ENCODE measurements at places on chromosomes 1 and 21.

DNA sequence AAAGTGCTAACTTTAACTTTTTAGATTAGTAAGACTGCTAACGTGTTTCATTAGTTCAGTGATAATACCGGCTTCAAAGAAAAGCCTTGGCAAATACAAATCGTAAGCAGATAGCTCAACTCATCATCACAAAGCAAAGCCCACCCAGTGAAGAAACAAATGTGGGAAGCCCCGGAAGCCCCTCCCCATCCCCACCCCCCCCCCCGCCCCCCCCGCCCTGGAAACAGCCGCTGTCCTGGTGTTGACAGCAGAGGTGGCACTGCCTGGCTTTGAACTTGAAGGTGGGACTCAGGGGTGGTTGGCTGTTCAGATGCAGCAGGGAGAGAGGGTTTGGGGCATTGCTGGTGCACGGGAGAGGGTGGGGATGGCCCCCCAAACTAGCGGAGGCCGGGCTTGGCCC is 14.1 kb downstream of the PDXK start:
- DNase-seq, result no peak

- no peak for DNase-seq
These were observed 1357.7 kb downstream of the NCAM2 start for GRCh38 chr21:22355949-22356348.

GRCh38 chr1:172288581-172288980 is 131.9 kb upstream of the C1orf105 start:
- no peak for DNase-seq

DNA sequence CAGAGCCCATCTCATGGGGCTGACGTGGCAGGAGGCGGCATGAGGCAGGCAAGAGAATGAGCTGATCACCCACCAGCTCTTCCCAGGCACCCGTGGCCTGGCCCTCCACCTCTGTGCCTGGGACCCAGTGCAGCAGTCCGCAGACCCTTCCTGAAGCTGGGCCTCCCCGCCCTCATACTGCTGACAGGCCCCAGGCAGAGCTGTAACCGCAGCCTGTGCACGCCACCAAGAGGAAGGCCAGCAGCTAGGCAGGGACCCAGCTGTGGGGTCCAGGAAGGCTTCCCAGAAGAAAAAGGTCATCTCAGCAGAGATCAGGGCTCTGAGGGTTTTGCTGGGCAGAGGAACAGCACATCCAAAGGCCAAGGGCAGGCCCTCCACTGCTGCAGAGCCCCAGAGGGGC is 9.8 kb upstream of the MTFR1L start:
- no peak for DNase-seq

- DNase-seq, result no peak
These were observed 13.8 kb downstream of the CEP350 start for GRCh38 chr1:179968284-179968993.

GRCh38 chr21:44920694-44921604 is at the start of gene ITGB2:
ITGB2 (minus strand) TSS chr21:44920899; CDS start chr21:44910782, 10,117 bp downstream.
- DNase-seq, result no peak

DNA sequence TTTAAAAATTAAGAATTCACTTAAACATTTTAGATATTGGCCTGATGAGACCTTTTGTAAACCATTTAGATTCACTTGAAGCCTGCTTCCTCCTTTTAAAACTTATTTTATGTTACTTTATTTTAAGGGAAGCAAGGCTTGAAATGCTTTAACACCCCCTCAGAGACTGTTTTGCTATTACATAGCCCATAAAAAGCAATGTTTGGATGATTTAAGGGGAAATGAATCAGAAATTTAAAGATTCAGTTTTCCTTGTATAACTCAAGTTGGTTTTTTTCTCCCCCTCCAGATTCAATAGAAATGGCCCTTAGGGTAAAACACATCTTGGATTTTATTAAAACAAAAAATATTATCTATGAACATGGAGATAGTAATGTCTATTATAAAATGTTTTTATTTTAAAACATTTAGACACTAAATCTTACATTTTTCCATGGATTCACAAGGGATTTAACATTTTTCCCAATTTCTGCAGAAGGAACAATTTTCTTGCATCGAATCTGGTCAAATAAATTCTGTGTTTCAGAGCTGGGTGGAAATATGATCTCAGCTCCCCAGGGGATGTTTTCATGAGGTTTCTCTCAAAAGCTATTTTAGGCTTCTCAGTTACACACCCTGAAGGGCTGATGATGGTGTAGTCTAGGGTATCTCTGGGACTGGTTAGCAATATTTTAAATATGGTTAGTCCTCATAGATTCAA is 69.3 kb upstream of the WARS2 start:
- no peak for DNase-seq

DNA sequence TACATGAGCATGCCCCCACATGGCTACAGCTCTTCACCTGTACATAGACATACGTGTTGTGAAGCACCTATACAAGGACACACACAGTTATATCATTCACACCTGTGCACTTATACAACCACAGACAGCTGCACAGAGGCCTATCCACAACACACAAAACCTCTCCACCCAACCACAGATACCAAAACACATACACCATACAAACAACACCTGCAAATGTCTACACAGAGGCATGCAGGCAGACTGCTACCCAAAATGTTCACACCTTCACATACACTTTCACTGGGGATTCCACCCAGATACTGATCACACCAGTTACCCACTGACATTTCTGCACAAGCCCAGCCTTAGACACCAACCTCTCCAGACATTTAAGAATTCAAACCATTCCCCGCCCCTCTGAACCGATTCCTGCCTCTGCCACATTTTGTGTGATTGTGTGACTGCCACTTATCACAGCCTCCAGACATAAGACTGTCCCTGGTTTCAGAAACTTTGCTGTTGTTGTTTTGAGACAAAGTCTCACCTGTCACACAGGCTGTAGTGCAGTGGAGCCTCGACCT is 2.0 kb downstream of the C1orf232 start:
- DNase-seq, result no peak

- no peak for DNase-seq
These were observed at the start of gene PLEKHG5 for GRCh38 chr1:6491480-6491962. PLEKHG5 (minus strand) TSS chr1:6491667; CDS start chr1:6477571, 14,096 bp downstream.

DNA sequence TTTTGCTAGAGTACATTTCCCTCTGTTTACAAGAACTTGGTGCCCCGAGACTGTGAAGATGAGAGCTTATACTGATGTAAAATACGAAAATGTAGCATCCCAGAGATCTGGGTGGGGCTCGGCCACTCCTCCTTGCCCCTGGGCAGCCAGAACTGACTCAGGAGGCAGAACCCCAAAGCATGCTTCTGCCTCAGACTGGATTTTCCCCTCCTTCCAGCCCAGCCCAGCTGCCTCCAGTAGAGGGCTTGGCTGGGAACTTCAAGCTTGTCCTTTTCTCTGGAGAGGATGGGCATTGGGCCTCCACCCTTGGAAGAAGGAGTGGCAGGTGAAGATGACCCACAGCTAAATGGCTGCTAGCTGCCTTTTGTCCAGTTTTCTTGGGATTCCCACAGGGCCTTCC is 24.3 kb upstream of the BTG2 start:
- DNase-seq, result no peak

DNA sequence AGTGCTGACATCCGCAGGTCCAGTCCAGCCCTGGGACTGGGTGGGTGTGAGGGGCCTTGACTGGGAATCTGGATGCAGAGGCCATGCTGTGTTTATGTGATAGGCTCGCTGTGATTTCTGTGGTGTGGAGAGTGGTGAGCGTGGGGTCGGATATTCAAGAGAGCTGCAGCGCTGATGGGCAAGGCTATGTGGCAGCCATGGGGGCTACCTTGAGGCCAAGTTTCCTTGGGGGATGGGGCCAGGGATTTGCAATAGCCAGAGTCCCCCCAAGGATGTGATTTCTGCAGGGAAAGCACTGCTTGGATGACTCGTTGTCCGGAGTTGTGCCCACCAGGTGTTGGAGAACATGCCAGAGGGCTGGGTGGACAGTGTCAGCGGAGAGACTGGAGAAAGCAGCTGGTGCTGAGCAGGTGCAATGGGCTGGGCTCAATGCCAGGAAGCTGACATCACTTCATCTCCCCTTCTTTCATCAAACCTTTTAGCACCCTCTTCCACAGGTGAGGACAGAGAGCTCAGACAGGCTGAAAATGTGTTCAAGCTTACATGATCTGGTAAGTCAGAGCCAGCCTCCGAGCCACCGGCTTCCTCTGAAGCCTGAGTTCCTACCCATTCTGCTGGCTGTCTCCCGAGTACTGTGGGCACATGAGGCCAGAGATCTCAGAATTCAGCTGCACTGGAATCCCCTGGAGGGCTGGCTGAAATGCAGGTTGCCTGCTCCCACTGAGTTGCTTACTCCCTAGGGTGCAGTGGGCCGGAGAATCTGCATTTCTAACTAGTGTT is 132.9 kb downstream of the RHOU start:
- no peak for DNase-seq

- no peak for DNase-seq
These were observed 501.7 kb downstream of the NEGR1 start for GRCh38 chr1:71780681-71781080.

DNA sequence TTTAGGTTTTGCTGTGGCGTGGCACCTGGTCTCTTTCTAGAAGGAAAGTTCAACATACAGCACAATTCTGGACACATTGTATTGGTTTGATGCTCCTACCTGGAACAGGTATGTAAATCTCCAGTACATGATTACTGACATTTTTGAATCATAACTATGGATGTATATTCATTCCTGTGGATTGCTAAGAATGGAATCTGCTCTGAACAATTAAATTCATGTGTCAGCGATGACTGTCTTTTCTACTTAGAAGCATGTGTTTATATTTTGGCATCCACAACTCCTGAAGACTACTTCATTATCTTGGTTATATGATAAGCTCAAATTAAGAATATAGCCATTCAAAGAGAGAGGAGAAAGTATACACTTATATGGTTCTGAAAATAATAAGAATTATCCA is 291.8 kb downstream of the CHRM3 start:
- DNase-seq, result no peak

- DNase-seq, result no peak
These were observed 207.4 kb upstream of the CHRM3 start for GRCh38 chr1:239178961-239179360.

- no peak for DNase-seq
These were observed 22.6 kb downstream of the EPHA2 start for GRCh38 chr1:16133007-16133961.

Data from stimulated activated CD8-positive, alpha-beta memory T cell treated with anti-CD3 and anti-CD28 coated beads, Interleukin-4, amount 100 ng/mL, for 4 hours (primary cell).